ENCODE measurements at places on chromosomes 2 and 18.
A peak's percentile ranks its signal among the peaks of the same experiment; 100 is the strongest.

GRCh38 chr18:44672506-44672905, 8.2 kb upstream of the SETBP1 start:
- no peak for DNase-seq

GRCh38 chr2:232335859-232336215, 42.7 kb upstream of the ALPP start:
- no peak for DNase-seq

- DNase-seq: peak; percentile 67
Measured at GRCh38 chr18:36934884-36935283, 106.0 kb downstream of the KIAA1328 start.

- no peak for DNase-seq
Measured at GRCh38 chr2:36539631-36540030, 58.3 kb downstream of the FEZ2 start.

Data from AG09309 (cell line).